ENCODE measurements at places on chromosomes 11 and 22.

- DNase-seq, result no peak
Observed at GRCh38 chr11:111123463-111124398, 121.8 kb upstream of the POU2AF2 start.

DNA sequence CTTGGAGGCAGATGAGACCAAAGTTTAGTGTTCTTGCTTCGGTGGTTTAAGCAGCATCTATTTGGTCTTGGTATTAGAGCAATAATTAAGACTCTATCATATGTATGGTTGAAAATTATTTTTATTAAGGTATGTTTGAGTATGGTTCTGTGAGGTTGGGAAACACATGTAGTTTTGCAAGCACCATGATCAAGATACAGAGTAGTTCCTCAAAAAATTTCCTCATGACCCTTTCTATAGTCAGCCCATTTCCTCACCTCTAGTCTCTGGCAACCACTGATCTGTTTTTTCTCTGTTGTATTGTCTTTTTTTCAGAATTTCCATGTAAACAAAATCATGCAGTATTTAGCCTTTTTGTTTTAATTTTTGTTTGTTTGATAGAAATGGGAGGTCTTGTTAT is 18.4 kb downstream of the MTMR3 start:
- no peak for DNase-seq

DNA sequence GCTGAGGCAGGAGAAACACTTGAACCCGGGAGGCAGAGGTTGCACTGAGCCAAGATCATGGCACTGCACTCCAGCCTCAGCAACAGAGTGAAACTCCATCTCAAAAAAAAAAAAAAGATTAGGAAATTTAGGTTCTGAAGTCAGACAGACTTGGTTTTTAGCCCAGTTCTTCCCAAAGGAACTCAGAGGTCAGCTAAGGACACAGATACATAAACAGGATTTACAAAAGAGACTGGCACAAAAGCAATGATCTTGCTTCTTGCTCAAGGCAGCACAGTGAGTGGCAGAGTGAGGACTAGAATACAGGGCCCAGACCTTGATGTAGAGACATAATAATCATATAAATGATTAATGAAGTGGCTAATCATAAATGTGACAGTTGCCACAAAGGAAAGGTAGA is 25.4 kb upstream of the RRAS2 start:
- peak; percentile 43 for DNase-seq

GRCh38 chr22:40758390-40758789 is 60.8 kb downstream of the SLC25A17 start:
- no peak for DNase-seq

DNA sequence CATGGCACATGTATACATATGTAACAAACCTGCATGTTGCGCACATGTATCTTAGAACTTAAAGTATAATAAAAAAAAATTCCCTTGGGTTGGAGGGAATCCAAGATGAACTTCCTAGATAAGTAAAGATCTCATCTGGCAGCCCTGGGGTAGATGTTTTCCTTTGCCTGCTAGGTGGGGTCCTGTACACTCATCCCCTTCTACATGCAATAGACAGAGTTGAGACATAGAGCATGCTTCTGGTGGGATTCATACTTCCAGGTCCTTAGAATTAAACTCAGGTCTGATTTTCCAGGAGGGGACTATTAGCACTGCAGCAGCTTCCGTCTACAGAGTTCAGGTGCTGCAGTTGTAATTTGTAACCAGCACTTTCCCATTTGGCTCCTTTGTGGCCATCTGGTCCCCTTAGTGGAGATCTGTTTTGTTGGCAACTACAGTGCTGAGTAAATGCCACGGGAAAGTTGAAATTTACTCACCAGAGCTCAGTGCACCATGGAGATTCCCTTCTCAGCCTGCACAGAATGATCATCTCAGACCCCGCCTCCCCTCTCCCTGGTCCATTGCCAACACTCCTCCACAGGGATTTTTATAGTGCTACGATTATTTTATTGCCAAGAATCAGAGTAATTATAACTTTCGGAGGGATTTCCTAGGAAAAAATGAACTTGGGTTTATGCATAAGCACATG is 220.1 kb upstream of the E2F8 start:
- DNase-seq, result peak; percentile 24

GRCh38 chr11:114784891-114785290 is 106.6 kb downstream of the NXPE2 start:
- DNase-seq, result no peak

- DNase-seq, result no peak
Observed at GRCh38 chr11:30471244-30471643, 114.9 kb downstream of the MPPED2 start.

DNA sequence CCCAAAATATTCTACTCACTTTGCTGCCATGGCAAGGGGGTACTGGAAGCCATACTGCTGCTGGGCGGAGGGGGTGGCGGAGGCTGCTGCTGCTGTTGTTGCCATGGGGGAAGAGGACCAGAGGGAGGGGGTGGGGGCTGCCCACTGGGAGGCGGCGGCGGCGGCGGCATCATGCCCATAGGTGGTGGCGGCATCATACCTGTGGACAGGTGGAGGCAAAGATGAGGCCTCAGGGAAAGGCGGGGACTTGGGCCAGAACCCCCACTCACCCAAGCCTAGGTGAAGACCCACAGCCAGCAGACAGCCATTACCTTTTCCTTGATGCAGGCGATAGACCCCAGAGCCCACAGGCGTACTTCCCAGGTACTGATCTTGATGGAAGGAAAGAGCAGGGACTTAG is 7.1 kb upstream of the PYGM start:
- no peak for DNase-seq

DNA sequence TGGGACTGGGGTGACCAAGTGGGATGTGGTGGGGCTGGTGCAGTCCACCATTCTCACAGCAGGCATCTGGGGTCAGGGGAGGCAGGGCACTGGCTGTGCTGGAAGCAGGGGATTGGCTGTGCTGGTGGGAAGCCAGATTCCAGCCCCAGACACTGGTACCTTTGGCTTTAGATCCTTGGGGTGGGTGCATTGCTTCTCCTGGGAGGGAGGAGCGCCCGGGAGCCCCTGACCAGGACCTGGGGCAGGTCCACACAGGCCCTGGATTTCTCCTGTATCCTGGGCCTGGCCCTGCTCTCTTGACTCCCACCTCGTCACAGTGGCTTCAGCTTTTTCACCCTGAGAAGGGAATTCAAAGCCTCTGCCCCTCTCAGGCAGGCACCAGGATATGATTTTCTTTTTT is 38.5 kb downstream of the ST3GAL4 start:
- no peak for DNase-seq

- DNase-seq, result no peak
Observed at GRCh38 chr11:64568584-64569140, 22.4 kb upstream of the SLC22A12 start.

GRCh38 chr11:117851852-117852251 is 24.6 kb downstream of the FXYD6 start:
- no peak for DNase-seq

GRCh38 chr22:36286096-36286957 is 33.4 kb downstream of the APOL1 start:
- DNase-seq, result peak; percentile 93

- no peak for DNase-seq
Observed at GRCh38 chr22:44406341-44407170, 91.5 kb downstream of the RTL6 start.

DNA sequence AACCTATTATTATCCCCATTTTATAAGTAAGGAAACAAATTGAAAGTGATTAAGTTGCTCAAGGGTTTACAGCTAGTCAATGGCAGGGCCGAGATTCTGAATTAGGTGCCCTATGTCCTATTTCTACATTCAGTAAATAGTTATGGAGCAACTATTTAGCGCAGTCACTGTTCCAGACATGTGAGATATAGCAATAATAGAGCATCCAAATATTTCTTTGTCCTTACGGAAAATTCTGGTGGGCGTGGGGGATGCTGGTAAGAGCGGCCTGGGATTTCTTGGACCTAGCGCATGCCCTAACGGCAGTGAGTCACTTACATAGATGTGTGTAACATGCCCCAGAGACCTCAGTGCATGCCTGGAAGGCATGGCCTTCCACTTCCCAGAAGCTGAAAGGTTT is 4.4 kb downstream of the DTX4 start:
- DNase-seq, result no peak

GRCh38 chr11:116207421-116208141 is 565.2 kb downstream of the BUD13 start:
- no peak for DNase-seq

DNA sequence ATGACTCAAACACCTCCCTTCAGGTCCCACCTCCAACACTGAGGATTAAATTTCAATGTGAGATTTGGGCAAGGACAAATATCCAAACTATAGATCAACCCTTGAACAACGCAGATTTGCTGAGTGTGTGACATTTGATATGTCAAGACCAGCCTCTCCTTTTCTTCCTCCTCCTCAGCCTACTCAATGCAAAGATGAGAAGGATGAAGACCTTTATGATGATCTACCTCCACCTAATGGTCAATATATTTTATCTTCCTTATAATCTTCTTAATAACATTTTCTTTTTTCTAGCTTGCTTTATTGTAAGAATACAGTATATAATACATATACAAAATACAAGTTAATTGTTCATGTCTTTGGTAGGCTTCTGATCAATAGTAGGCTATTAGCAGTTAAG is 67.5 kb upstream of the MPPED2 start:
- DNase-seq, result no peak

- DNase-seq, result no peak
Observed at GRCh38 chr11:9669954-9670353, 6.1 kb downstream of the SWAP70 start.

- no peak for DNase-seq
Observed at GRCh38 chr11:120097721-120098385, 40.1 kb downstream of the TRIM29 start.

GRCh38 chr11:131841925-131842635 is 471.7 kb downstream of the NTM start:
- DNase-seq, result no peak

DNA sequence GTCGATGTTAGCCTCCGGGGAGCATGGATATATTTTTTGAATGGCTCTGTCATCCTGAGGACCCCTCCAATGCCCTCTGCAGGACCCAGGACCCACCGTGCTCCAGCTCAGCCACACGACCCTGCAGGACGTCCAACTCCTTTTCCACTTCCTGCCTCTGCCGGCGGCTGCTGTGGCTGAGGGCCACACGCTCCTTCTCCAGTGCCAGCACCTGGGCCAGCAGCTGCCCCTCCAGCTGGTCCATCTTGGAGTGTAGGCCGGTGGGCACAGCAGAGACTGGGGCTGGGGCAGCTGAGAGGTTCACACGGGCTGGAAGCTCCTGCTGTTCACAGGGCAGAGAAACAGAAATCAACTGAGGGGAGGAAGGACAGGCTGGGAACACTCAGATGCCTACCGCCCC is 15.6 kb downstream of the NPTXR start:
- DNase-seq, result no peak

- no peak for DNase-seq
Observed at GRCh38 chr11:81585390-81585933, 1148.2 kb downstream of the FAM181B start.

- no peak for DNase-seq
Observed at GRCh38 chr11:78768345-78768744, 193.7 kb upstream of the NARS2 start.

DNA sequence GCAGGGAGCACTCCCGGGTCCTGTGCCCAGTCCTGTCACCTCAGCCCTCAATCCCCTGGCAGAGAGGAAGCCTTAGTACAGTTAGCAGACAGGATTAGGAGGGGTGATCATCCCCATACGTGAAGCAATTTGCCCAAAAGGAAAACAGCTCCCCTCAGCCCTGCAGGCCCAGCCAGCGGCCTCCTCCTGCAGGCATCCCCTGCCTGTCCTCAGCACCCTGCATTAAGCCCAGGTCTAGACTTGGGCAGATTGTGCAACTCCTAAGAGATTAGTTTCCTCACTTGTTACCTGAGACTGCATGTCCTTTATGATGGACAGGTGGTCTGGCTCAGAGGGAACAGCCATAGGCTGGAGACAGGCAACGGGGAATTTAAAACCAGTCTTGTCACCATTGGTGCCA is 95.5 kb upstream of the TMEM45B start:
- DNase-seq, result no peak

- no peak for DNase-seq
Observed at GRCh38 chr22:41481925-41482318, 13.0 kb downstream of the ACO2 start.

DNA sequence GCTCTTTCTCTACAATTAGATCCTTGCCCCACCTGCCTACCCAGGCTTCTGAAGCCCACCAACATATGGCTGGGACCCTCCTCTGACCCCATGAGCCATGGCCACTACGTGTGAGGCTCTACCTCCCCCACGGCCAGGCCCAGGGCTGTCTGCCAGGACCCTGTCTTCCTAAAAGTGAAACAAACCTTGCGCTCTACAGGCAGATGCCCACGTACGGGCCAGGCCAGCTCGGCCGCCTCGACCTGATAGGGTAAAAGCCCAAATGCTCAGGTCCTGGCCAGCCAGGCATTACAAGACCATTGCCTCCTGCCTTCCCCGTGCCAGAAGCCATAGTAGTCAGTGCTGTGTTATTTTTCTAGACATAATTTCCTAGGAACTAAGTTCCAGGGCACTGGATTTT is 1496.4 kb downstream of the BRD1 start:
- no peak for DNase-seq

GRCh38 chr11:109247071-109247470 is 174.9 kb upstream of the C11orf87 start:
- peak; percentile 25 for DNase-seq

DNA sequence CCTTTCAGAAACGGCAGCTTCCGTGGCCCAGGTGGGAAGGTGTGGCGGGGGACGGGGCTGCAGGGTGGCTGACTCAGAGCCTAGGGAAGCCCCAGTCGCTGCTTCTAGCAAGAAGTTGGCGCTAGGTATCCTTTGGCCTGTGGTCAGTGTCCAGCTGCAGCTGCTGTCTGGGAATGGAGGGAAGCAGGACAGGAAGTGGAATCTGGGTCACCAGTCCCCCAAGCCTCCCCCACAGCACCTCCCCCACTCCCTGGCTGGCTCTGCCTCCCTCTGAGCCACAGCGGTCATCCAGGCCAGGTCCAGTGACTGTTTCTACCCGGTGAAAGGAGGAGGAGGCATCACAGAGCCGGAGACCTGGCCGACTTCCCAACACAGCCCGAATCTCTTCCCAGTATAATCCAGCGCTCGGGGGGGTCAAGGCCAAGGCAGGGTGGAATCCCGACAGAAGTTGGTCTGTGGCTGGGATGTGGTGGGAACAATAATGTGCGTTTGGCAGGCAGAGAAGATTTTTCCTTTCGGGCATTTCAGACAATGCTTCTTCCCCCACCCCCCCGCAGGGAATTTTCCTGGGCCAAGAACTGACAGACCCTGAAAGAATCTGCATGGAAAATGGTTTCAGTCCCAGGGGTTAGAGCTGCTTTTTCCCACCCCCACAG is 45.1 kb downstream of the C11orf96 start:
- peak; percentile 92 for DNase-seq

GRCh38 chr11:65209711-65210360 is 28.1 kb downstream of the CAPN1 start:
- DNase-seq, result no peak

- no peak for DNase-seq
Observed at GRCh38 chr22:28297504-28297903, 378.4 kb upstream of the PITPNB start.

Data from GM03348 (cell line).